ENCODE measurements at places on chromosomes 12 and 14.

DNA sequence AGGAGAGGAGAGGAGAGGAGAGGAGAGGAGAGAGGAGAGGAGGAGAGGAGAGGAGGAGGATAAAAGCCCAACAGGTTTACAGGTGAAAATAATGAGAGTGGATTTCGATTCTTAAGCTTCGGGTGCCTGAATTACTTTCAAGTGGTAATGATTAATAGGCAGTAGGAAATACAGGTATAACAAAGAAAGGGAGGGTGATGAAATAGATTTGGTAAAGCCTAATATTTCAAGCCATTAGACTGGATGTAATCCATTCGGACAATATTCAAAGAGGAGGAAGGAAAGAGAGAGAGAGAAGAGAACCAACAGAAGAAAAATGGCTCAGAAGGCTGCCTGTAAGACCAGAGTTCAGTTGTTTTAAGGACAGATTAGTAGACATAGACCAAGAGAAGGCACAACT is 76.6 kb downstream of the RASSF9 start:
- no peak for DNase-seq

- DNase-seq = no peak
These were observed 140.7 kb upstream of the PRICKLE1 start for GRCh38 chr12:42730291-42730690.

DNA sequence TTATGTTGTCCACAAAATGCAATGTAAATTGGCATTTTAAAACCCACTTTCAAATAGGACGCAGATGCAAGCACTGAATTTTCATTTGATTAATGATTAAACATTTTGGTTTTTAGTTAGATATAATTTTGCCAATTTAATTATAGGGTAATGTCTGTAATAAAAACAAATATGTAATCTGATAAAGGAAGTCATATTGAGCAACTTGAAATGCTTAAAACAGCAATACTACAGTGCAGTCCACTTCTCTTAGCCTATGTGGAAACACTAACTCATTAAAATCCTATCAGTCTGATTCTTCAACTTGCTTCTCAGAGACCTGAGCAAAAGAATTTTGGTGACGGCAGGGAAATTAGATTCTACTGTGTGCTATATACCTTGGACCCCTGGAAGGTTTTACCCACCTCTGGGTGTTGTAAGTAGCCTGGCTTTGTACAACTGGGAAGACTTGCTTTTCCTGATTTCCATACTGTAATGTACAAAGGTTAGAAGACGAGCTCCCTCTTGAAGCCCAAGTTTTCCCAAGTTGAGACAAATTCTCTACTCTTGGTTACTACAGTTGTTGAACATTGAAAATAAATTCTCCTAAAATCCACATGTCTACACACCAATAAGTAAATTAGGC is 4.1 kb downstream of the TRHDE start:
- DNase-seq = no peak

DNA sequence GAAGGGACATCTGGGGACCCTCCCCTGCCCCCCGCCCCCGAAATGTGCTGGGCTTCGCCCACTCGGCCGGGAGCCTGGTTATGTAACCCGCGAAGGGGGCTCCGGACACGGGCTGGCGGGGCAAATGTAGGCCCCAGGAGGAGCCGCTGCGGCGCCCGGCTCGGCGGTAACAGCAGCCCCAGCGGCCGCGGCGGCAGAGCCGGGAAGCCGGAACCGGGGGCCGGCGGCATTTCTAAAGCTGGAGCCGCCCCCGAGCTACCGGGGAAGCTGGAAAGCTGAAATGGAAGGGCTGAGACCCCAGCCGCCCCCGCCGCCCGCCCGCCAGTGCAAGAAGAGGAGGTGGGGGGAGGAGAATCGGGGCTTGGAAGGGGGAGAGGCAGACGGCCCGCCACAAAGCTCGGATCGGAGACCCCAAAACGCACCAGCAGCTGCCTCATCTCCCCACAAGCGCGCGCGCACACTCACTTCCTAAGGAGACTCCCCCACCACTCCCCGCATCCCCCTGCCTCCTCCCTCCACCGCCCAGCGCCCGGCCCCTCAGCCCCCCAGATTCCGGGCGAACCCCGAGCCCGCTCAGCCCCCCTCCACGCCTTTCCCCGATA is 1.5 kb downstream of the KDM2B start:
- DNase-seq = no peak

DNA sequence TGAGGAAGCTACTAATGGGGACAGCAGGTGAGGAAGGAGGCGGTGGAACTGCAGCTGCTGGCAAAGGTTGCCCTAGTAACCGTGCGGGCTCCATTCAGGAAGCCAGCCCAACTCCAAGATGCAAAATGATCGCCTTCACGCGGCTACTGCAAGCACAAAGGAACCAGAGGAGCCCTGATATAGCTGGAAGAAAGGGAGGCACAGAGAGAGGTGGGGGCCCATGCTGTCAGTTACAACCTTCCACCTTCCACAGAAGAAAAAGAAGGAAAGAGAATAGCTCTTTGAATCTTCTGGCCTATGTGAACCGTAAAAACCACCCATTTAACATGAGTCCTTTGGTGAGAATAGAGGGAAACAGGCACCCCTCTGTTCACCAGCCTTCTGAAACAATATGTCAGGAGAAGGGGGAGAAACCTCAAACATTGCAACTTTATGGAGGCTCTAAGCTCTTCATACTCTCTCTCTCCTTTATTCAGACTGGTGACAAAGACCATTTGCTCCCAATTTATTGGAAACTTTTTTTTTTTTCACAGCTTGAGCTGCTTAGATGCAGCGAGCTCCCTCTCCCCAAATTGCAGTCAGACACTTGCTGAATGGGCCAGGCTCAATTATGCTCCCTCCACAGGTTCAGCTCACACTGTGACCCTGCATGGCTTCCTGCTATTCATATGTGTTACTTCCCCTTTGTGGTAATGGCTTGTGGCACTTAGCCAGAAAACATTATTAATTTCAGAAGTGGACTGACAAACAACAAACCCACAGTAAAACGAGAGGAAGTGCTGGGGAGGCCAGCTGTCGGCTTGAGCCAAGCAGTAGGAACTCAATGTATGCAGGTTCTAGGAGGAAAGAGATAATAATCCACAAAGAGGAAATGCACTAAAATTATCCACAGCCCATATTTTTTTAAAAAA is 6.2 kb downstream of the DUSP6 start:
- DNase-seq = no peak
